ENCODE measurements at places on chromosomes 16 and 17.

GRCh38 chr17:15885770-15886169 is 59.2 kb upstream of the ADORA2B start:
- no peak for DNase-seq

- no peak for DNase-seq
Measured at GRCh38 chr16:83200005-83200779, 573.4 kb downstream of the CDH13 start.

DNA sequence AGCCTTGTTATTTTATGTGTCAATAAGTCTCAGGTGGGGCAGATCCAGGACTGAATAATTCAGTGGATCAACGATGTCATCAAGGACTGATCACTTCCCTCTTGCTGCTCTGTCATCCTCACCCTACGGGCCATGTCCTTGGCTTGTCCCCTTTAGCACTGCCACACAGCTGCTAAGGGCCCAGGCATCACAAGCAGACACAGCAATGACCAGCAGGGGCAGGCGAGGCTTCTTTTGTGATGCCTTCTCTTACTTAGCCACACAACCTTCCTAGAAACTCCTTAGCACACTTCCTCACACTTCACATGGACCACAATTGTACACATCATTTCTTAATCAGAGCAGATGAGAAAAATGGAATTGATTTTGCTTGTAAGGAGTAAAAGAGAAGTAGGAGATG is 356.3 kb upstream of the SOX9 start:
- no peak for DNase-seq

DNA sequence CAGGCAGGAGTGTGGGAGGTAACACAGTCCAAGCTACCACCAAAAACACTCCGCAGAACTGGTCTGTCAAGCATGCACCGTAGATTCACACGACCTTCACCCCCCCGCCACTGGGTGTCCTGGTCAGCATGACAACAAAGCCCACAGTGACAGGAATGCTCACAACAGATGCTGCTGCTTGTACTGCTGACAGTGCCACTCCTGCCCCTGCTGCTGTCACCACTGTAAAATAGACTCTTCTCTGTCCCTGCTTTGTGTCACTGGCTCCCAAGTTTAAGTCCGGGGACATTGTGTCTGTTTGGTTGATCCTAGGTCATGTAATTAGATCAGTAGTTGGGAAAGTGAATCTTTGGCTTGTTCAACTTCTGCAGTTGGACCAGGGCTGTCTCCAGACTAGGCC is 7.0 kb upstream of the ODF4 start:
- no peak for DNase-seq

DNA sequence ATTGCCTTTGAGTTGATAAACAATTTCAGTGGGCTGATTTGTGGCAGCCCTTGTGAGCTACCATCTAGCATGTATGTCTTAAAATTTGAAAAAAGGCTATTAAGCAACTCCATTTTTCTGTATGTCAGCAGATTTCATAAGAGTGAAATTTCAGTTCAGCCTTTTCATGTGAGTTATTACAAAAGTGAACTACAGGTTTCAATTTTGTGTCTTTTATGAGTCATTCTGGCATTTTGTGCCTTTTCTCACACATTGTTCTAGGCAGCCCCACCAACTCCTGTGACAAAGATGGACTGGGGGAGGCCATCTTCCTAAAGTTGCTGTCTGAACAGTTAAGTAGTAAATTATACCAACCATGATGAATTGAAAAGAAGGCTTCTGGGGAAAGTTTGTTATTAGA is 52.1 kb downstream of the USP10 start:
- DNase-seq, result no peak
